ENCODE measurements at places on chromosomes 11 and 22. TPM values are rescaled to one million over a fixed set of nuclear protein-coding genes. Genes with fewer than 3 reads are reported as not detected.
A peak's percentile ranks its signal among the peaks of the same experiment; 100 is the strongest.

DNA sequence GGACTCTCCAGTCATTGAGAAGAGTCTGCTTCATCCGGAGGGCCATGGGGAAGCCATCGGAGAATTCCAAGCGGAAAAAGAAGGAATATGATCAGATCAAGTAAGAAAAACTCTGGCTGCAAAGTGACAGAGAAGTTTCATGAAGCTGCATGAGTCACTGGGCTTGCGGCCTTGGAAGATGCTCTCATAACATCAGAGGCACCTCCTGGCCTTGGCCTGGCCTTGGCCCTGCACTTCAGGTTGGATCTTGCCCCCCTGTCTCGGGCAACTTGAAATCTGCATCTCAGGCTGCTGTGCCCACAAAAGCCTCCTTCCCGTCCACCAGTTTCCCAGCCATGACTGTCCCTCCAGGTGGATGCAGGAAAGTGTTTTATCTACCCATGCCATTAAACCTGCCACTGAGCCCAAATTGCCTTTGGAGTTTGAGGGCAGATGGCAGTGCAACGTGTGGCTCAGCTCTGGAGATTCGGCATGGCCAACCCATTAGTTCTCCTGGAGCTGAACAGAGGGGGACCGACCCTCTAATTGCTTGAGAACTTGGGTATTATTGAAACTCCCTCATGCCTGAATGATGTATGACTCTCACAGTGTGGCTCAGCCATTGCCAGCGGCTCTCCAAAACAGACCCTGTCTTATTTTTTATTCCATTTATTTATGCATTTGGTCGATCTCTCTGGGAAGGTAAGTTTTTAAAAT is 66.7 kb downstream of the SEZ6L start:
- H3K4me3 ChIP-seq: no peak overlapping the region
- no peaks in the 10 kb centered on the region for H3K4me1 ChIP-seq
- H3K27ac ChIP-seq: no peak overlapping the region

DNA sequence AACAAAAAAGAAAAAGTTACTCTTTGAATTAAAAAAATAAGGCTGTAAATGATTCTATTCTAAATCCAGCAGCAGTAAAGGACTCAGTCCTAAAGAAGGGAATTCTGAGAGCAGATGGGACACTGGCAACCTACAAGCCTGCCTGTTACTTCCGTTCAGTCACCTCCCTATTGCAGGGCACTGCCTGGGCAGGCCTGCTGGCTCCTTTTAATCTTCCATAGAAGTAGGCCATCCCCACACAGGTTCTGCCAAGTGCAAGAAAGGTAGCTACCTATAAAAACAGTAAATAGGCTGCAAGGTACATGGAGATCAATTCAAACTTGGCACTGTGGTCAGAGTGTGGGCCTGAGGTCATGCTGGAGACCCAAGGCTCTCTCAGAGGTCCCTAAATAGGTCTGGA is 136.4 kb downstream of the TRIM44 start:
- peaks cover 49% of the 10 kb centered on the region for H3K4me1 ChIP-seq
- H3K27me3 ChIP-seq: no peaks in the 10 kb centered on the region
- no peaks in the 10 kb centered on the region for H3K36me3 ChIP-seq
- DNase-seq: no peak

DNA sequence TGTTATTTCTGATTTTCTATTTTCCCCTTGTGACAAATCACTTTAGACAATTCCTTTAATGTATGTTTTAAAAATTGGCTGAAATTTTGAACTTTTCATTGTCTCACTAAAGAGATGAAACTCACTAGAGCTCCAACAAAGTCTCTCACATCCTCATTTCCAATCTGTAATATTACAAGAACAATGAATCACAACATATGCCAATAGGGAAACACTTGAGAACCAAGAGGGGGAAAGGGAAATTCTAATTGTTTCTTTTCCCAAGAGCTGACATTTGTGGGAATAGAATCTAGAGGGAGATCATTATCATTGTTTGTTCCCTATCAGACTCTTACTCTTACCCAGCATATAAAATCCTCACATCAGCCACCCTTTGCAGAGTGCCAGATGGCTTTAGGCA is 28.2 kb downstream of the OR10D3 start:
- H3K36me3 ChIP-seq: no peaks in the 10 kb centered on the region
- DNase-seq: no peak
- H3K27ac ChIP-seq: no peak overlapping the region
- no peak overlapping the region for H3K4me3 ChIP-seq

DNA sequence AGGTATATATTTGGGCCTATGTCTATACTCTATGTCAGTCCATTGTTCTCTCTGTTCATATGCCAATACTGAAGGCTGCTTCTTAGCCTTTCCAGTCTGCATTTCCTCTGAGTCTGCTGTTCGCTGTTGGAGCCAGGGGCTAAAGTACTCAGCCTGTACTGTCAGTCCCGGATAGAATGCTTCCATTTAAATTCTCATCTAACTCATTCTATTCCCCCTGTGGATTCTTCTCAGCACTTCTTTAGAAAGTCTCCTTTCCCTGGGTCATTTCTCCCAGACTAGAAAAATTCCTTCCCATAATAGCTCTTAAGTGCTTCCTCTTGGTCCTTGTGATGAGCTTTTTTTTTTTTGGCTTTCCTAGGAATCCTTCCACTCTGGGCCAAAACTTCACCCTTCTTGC is 293.1 kb downstream of the KIRREL3 start:
- no peaks in the 10 kb centered on the region for H3K27me3 ChIP-seq
- H3K4me3 ChIP-seq: no peak overlapping the region

DNA sequence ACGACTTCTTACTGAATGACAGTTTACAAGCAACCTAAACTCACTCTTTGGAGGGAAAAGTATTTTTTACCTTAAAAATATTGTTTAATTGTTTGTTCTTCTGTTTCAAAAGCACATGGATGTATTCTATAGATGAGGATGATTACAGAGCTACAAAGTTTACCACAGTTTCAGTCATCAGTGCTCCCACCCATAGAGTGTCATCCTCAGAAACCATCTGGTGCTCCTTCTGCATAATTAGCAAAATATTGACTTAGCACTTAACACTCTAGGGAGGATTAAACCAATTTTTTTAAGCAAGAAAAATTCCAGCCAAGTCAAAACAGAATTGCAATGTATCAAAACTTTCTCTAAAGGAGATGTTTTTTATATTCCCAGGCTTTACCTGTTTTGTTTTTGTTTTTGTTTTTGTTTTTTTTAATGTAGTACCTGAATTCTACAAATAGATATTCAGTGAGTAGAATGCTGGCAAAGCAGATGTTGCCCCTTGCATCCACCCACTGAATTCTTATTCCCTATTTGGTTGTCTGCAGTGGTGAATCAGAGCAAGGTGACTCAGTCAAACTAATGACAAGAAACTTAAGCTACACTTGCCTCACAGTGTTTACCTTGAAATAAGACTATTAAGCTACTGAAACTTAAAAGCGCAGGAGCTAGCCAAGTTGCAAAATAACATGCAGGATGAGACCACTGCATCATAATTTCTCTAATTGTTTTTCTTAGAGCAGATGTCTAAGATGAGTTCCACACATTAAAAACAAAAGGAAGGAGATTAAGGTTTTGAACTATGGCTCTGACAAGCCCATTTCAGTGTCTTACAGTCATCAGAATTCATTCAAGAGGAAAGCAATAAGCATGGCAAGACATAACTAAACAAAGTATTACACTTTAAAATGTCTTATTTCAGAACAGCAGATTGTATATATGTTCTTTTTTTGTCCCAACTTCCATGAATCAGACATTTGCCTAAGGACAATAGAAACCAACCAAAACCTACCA is 155.1 kb upstream of the SOX6 start:
- no peak for DNase-seq
- H3K4me1 ChIP-seq: peaks cover 28% of the 10 kb centered on the region
- H3K36me3 ChIP-seq: peaks cover 3% of the 10 kb centered on the region
- peak overlapping the region; percentile 74 for H3K27ac ChIP-seq

DNA sequence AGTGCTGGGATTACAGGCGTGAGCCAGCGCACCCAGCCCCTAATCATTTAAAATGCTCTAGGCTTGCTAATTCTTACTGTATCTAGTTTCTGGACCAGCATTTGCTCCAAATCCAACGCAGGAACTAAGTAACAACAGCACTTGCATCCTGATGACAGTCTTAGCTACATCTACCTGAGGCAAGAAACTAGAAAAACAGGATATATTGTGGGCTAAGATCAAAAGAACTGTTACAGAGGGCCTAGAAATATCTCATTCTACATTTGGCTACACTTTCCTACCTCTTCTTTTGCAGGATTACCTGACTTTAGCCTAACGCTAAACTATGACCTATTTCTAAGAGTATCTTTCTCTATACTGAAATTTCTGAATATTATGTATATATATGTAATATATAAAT is 7.8 kb downstream of the DCDC1 start:
- peaks cover 37% of the 10 kb centered on the region for H3K27me3 ChIP-seq
- H3K4me1 ChIP-seq: no peaks in the 10 kb centered on the region
- no peaks in the 10 kb centered on the region for H3K36me3 ChIP-seq
- H3K4me3 ChIP-seq: no peak overlapping the region
- no peak overlapping the region for H3K27ac ChIP-seq

- H3K27me3 ChIP-seq: no peaks in the 10 kb centered on the region
- H3K4me3 ChIP-seq: no peak overlapping the region
- H3K4me1 ChIP-seq: peaks cover 7% of the 10 kb centered on the region
- no peak for DNase-seq
Measured at GRCh38 chr11:74842967-74843366, 94.3 kb downstream of the RNF169 start.

DNA sequence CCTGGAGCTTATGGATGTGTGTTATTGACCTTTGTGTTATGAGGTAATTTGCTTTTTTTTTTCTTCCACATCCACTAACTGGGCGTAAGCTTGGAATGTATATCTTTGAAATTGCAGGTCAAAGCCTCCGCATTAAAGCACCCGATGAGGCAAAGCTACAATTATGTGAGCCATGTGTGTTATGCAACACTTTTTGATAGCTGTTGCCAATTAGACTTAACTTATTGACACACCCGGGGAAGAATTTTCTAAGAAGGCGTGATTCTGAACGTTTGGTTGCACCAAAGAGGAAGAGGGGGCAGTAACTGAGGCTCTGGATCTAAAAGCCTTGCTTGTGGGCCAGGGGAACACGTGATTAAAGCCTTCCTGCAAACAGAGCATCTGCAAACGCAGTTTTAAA is 610 bp upstream of the TEX12 start:
- H3K27me3 ChIP-seq: no peaks in the 10 kb centered on the region
- no peak overlapping the region for H3K27ac ChIP-seq
- H3K36me3 ChIP-seq: no peaks in the 10 kb centered on the region
- H3K4me3 ChIP-seq: no peak overlapping the region
- DNase-seq: no peak

CTSW gene
- total RNA-seq: not detected

ZP1 gene
- total RNA-seq: 0.49 TPM

TUB gene
- 17.2 TPM for total RNA-seq

MUC5B gene
- total RNA-seq: not detected

FAM76B gene
- total RNA-seq: 19.5 TPM
